ENCODE measurements at places on chromosomes 3 and 15. TPM values are rescaled to one million over a fixed set of nuclear protein-coding genes. Genes with fewer than 3 reads are reported as not detected.

Gene UBE3A
- 81.0 TPM for total RNA-seq

GRCh38 chr3:4740397-4741105, 238.7 kb upstream of the BHLHE40 start:
- DNase-seq, result no peak
- peaks cover 77% of the 10 kb centered on the region for H3K36me3 ChIP-seq
- H3K4me3 ChIP-seq, result no peak overlapping the region
- H3K4me1 ChIP-seq, result peaks cover 64% of the 10 kb centered on the region
- no peaks in the 10 kb centered on the region for H3K27me3 ChIP-seq

DNA sequence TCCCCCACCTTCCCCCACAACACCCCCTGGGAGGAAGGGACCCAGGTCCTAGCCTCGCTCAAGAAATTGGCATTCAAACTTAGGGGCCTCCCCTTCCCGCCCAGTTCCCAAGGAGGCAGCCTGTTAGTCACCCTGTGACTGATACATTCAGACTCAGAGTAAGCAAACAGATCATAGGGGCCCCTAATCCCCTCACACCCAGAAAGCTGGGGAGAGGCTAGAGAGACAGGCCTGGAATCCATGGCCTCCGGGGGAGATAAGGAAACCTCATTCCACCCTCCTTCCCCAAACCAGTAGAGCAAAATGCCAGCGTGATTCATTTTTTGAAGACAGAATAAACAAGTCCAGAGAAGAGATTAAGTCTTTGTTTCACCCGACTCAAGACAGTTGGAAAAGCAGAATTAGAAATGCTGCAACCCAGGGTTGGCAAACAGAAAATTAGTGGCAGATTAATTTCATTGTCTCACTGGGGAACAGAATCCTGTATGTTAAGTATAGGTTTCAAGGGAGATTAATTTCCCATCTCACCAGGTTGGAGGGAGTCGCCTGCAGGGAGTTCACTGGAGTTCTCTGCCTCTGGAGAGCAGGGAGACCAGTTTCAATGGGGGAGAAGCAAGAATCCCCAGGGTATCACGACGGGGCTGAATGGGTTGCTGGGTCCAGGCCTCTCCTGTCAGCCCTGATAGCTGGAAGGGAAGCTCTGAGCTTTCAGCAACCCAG, 268.3 kb downstream of the UACA start:
- no peak for DNase-seq
- H3K36me3 ChIP-seq, result peaks cover 2% of the 10 kb centered on the region
- H3K4me3 ChIP-seq, result no peak overlapping the region
- no peak overlapping the region for H3K27ac ChIP-seq
- peaks cover 54% of the 10 kb centered on the region for H3K27me3 ChIP-seq

Gene MUC4
- total RNA-seq, result 0.03 TPM

DNA sequence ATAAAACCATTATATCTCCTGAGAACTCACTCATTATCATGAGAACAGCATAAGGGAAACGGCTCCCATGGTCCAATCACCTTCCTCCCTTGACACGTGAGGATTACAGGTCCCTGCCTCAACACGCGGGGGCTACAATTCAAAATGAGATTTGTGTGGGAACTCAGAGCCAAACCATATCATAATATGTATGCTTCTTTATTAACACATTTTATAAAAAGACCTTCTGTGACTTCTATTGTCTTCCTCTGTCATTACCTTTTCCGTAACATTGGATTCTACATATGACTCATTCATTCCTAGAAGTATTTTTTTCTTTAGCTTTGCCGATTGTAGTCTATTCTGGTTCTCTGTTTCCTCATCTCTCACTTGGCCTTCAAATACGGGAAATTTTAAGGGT, 267.2 kb upstream of the ROBO1 start:
- H3K27me3 ChIP-seq, result no peaks in the 10 kb centered on the region
- DNase-seq, result no peak
- H3K27ac ChIP-seq, result no peak overlapping the region
- H3K4me3 ChIP-seq, result no peak overlapping the region
- no peaks in the 10 kb centered on the region for H3K36me3 ChIP-seq

GRCh38 chr3:66483409-66483906, 17.4 kb downstream of the LRIG1 start:
- H3K4me3 ChIP-seq, result no peak overlapping the region
- no peaks in the 10 kb centered on the region for H3K27me3 ChIP-seq
- DNase-seq, result peak; percentile 53
- peaks cover 80% of the 10 kb centered on the region for H3K4me1 ChIP-seq
- H3K27ac ChIP-seq, result no peak overlapping the region
- peaks cover 25% of the 10 kb centered on the region for H3K36me3 ChIP-seq

DNA sequence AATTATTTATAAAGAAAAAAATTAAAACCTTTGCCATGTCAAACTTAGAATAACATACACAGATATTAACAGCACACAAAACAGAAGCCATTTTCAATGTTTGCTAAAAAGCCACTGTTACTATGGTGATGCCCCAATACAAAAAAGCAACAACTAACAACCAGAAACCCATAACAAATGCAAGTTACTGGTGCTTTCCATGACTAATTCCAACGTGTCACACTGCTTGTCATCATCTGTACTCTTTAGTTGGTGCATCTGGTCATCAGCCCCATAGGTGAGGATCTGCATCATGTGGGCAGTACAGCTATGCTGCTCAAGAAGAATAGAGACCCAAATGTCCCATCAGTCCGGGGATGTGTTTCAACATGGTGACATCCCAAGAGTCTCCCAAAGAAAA, 52.8 kb downstream of the ATP8B4 start:
- peak overlapping the region; percentile 13 for H3K27ac ChIP-seq
- H3K4me1 ChIP-seq, result peaks cover 52% of the 10 kb centered on the region
- H3K36me3 ChIP-seq, result peaks cover 58% of the 10 kb centered on the region
- peak; percentile 61 for DNase-seq

Gene KCNMB2
- not detected for total RNA-seq

Gene SENP8
- 1.1 TPM for total RNA-seq

- no peak for DNase-seq
- peaks cover 39% of the 10 kb centered on the region for H3K4me1 ChIP-seq
- no peaks in the 10 kb centered on the region for H3K36me3 ChIP-seq
- H3K27ac ChIP-seq, result no peak overlapping the region
- no peak overlapping the region for H3K4me3 ChIP-seq
- no peaks in the 10 kb centered on the region for H3K27me3 ChIP-seq
Observed at GRCh38 chr3:177421481-177421785, 224.2 kb upstream of the TBL1XR1 start.

DNA sequence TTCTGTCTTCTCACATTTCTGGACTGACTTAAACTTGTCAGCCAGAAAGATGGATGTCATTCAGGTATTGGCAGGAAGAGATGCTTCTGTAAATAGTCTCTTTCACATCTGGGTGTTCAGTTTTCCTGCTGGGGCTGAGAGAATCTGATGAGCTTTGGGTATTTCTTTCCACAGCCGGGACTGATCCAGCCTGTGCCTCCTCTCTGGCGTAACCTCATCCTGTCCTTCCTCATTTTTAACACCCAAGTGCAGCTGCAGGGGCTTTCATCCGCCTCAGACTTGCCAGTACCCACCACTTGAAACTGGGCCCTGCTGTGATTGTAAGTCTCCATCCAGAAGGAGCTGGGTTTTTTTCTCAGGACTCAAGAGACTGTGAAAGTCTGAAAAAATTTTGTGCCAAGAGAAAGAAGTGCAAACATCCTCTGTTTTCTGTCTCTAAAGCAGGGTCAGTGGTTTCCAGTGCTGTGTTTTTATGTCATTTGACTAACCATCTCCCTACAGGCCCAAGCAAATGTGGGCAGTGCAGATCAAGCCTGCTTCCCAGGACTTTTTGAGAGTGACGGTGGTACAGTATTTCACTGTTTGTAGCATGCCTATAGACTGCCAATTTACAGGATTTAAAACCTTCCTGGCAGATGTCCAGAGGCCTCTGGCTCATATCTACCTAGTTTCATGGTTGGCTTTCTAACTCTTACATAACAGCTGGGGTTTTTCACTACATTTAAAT, 342.7 kb downstream of the PTPRG start:
- H3K36me3 ChIP-seq, result no peaks in the 10 kb centered on the region
- H3K4me1 ChIP-seq, result no peaks in the 10 kb centered on the region
- H3K27ac ChIP-seq, result no peak overlapping the region
- H3K4me3 ChIP-seq, result no peak overlapping the region
- DNase-seq, result no peak
- H3K27me3 ChIP-seq, result no peaks in the 10 kb centered on the region

Gene PRSS50
- not detected for total RNA-seq

Gene NT5DC2
- 54.5 TPM for total RNA-seq

Gene LRRN1
- total RNA-seq, result 0.26 TPM

GRCh38 chr3:83514130-83514914, 1444.5 kb upstream of the CADM2 start:
- H3K4me1 ChIP-seq, result no peaks in the 10 kb centered on the region
- DNase-seq, result no peak
- H3K27me3 ChIP-seq, result no peaks in the 10 kb centered on the region
- no peaks in the 10 kb centered on the region for H3K36me3 ChIP-seq

DNA sequence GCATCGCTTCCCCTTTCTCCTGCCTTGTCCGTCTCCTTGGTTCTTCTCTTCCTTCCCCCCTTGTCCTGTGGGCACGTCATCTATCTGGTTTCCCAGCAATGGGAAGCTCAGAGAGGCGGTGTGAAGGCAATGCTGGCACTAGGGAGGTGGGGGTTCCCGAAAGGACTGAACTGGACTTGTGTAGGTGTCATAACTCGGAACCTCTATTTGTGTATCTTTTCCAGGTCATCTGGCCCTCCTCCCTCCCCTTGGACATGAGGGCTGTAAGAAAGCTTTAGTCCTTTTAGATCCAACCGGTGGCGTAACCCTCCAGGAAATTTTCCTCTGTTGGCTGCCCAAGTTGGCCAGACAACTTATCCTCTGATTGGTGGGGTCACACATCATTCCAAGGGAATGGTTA, 231.5 kb upstream of the TLE3 start:
- peaks cover 47% of the 10 kb centered on the region for H3K27me3 ChIP-seq
- no peak for DNase-seq
- no peak overlapping the region for H3K27ac ChIP-seq
- peaks cover 2% of the 10 kb centered on the region for H3K36me3 ChIP-seq
- H3K4me3 ChIP-seq, result no peak overlapping the region

Gene AMIGO3
- total RNA-seq, result 1.2 TPM

DNA sequence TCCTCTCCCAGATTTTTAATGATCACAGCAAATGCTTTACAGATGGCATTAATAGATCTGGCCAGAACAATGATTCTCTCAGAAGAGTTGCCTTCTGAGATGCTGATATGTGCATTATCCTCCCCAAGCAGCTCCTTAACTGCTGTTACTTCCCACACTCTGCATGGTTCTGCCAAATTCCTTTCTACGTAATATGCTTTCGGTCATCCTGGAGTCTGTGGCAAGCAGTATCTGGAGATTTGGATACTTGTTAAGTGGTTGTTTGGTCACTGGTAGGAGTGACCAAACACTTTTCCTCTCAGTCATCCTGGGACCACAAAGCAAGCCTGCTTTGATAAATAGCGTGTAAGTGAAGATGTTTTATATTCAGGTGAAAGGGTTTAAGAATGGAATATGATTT, 71.1 kb upstream of the CCNL1 start:
- peaks cover 2% of the 10 kb centered on the region for H3K36me3 ChIP-seq
- no peak overlapping the region for H3K4me3 ChIP-seq
- H3K4me1 ChIP-seq, result peaks cover 7% of the 10 kb centered on the region

Gene CAMP
- not detected for total RNA-seq

- DNase-seq, result no peak
- no peak overlapping the region for H3K4me3 ChIP-seq
- H3K27ac ChIP-seq, result peak overlapping the region; percentile 55
- H3K4me1 ChIP-seq, result peaks cover 35% of the 10 kb centered on the region
Observed at GRCh38 chr3:136899622-136900158, 37.7 kb downstream of the NCK1 start.

GRCh38 chr15:70141376-70142071, 43.8 kb upstream of the TLE3 start:
- H3K4me3 ChIP-seq, result no peak overlapping the region
- peaks cover 56% of the 10 kb centered on the region for H3K27me3 ChIP-seq
- H3K27ac ChIP-seq, result no peak overlapping the region

Gene SLITRK3
- not detected for total RNA-seq

Gene CCRL2
- total RNA-seq, result 11.9 TPM

DNA sequence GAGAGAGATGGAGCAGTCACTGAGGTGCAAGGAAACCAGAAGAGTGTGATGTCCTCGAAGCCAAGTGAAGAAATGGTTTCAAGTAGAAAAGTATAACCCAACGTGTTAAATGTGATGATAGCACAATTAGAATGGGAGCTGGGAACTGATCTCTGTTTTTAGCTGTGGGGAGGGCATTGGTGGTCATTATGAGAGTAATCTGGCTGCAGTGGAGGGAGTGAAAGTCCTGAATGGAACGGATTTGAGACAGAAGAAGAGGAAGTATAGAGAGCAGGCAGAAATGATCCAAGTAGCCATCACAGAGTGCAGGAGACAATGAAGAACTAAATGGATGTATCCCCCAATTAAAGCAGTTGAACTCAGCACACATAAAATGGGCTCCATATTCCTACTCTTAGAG, 235.3 kb downstream of the IGSF11 start:
- H3K27ac ChIP-seq, result no peak overlapping the region
- H3K4me1 ChIP-seq, result no peaks in the 10 kb centered on the region
- H3K27me3 ChIP-seq, result peaks cover 2% of the 10 kb centered on the region
- H3K36me3 ChIP-seq, result no peaks in the 10 kb centered on the region

Gene CCDC33
- total RNA-seq, result not detected

- H3K4me3 ChIP-seq, result peak overlapping the region; percentile 88
- DNase-seq, result no peak
- peaks cover 12% of the 10 kb centered on the region for H3K27me3 ChIP-seq
- H3K36me3 ChIP-seq, result no peaks in the 10 kb centered on the region
Observed at GRCh38 chr15:41231422-41232226, 556 bp downstream of the CHP1 start.

Gene DUOXA2
- total RNA-seq, result not detected

- H3K4me1 ChIP-seq, result no peaks in the 10 kb centered on the region
- H3K36me3 ChIP-seq, result no peaks in the 10 kb centered on the region
- H3K4me3 ChIP-seq, result no peak overlapping the region
- H3K27me3 ChIP-seq, result peaks cover 78% of the 10 kb centered on the region
Observed at GRCh38 chr15:76325704-76326103, 10.9 kb upstream of the ISL2 start.

Gene DPH3
- total RNA-seq, result 13.9 TPM

Gene ROBO2
- total RNA-seq, result not detected

Gene NANOGP8
- not detected for total RNA-seq

DNA sequence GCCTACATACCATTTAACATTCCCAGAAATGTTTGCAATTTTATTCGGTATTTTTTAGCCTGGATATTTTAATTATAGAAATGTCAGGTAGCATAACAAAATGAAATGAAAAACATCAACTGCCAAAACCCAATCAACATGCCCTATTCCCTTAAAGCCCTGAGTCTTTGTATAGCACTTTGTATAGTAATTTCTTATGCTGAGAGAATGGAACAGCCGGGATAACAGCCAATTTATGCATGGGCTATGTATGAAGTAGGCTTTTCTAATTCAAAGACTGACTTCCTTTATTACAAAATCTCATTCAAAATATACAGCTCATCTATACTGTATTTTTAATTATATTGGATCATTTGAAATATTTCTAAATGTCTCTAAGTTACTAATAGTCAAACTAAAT, 513.0 kb upstream of the NAALADL2 start:
- H3K4me1 ChIP-seq, result no peaks in the 10 kb centered on the region
- no peak for DNase-seq
- H3K4me3 ChIP-seq, result no peak overlapping the region
- no peak overlapping the region for H3K27ac ChIP-seq
- no peaks in the 10 kb centered on the region for H3K27me3 ChIP-seq

Gene SPG11
- total RNA-seq, result 95.8 TPM

Gene GOLGA8T
- total RNA-seq, result 0.77 TPM

- H3K27me3 ChIP-seq, result peaks cover 15% of the 10 kb centered on the region
- H3K4me1 ChIP-seq, result peaks cover 5% of the 10 kb centered on the region
- H3K27ac ChIP-seq, result no peak overlapping the region
- H3K4me3 ChIP-seq, result no peak overlapping the region
- no peak for DNase-seq
Observed at GRCh38 chr3:99774467-99774866, 43.2 kb upstream of the CMSS1 start.

Gene METTL6
- 18.3 TPM for total RNA-seq

Data from activated CD8-positive, alpha-beta memory T cell treated with anti-CD3 and anti-CD28 coated beads, Interleukin-2, amount 10 ng/mL, durations not matched to agents 7 days and 5 days (primary cell).